ENCODE measurements at places on chromosomes 16 and 17.

- DNase-seq = no peak
Observed at GRCh38 chr17:3847165-3847670, 1.2 kb upstream of the NCBP3 start.

DNA sequence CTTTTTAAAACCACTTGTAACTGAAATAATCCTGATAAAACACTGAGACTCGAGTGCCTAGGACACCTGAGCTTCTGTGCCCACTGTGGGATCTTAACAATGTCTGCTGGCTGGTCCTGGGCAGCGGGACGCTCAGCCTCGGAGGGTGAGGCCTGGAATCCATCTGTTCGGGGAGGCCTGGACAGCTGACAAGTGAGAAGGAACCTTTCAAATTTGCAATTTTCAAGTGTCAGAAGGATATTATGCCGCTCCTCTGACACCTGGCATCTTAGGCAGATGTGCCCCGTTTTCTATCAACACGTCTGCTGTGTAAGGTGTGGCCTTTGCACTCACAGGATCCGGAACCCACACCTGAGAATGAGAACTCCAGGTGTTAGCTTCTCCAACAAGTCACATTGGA is 33.1 kb upstream of the C16orf78 start:
- DNase-seq = no peak

GRCh38 chr16:81548876-81549546 is 104.4 kb downstream of the CMIP start:
- DNase-seq = no peak

DNA sequence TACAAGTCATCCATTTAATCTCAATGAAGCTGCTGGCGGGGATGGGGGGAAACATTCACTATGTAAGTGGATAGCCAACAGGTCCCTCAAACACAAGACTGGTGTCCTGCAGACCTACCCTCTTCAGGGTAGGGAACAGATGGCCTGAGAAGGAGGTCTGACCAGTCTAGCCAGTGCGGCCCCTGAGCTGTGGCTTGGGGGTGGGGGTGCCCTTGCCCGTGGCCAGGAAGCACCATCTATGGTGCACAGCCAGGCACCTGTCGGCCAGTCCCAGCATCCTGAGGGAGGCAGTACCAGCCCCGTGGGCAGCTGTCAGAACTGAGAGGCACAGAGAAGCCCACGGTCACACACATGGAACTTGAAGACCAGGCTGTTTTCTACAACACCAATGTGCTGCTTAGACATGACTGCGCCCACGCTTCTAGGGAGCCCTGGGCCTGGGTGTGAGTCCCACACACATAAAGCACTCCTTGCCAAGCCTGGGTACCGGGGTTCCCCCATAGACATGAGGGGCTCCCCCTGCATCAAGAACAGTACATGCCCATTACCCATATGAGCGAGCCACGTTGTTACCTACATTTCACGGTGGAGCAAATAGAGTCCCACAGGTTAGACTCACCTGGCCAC is 40.9 kb downstream of the RMI2 start:
- DNase-seq = no peak

GRCh38 chr17:44655983-44656710 is at the start of gene MEIOC:
Gene MEIOC (plus strand): TSS chr17:44656468. CDS start chr17:44656614, 146 bp downstream.
- DNase-seq = no peak

GRCh38 chr16:46632778-46633733 is 11.9 kb upstream of the SHCBP1 start:
- no peak for DNase-seq

DNA sequence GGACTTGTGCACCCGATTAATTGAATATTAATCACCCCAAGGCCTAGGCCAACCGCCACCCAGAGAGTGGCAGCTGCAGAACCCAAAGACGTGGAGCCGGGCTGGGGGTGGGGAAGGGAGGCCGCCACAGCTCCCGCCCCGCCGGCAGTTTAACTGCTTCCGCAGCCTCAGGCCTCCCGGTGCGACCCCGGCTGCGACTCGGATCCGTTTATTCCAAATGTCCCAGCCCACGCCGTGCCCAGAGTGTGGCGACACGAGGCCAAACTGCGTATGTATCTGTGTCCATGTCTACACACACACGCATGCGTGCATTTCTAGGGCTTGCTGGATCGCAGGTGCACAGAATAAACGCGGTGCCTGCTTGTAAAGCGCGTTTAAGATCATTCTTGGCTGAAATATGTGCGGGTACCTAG is 802 bp upstream of the TOB1 start:
- DNase-seq = no peak

DNA sequence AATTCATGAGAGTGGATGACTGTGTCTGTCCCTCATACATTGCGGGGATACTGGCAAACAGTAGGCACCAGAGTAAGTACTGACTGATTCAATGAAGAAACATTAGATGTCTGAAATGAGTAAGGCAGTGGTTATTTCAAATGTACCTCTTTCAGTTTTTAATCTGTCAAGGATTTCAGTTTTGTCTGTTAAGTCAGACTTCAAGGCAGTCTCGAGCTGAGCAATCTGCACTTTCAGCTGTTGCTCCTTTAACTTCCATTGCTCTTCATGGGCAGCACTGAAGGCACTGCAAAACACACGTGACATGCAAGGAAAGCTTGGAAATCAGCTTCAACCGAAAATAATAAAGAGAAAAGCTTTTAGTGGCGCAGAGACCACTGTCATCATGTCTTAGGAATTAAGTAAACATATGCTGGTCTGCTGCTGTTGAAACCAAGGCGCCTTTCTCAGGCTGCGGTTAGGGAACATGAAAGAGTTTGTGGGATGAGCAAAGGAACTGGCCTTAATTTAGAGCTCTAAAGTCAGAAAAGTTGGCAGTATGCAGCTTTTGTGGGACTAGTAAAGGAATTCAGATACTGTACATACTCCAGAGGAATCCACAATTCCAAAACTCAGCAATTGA is 38.8 kb downstream of the RPGRIP1L start:
- DNase-seq = peak; percentile 13

GRCh38 chr17:74259667-74260524 is 14.1 kb upstream of the DNAI2 start:
- DNase-seq = no peak

- DNase-seq = no peak
Observed at GRCh38 chr17:60163108-60163784, 13.5 kb downstream of the CA4 start.

DNA sequence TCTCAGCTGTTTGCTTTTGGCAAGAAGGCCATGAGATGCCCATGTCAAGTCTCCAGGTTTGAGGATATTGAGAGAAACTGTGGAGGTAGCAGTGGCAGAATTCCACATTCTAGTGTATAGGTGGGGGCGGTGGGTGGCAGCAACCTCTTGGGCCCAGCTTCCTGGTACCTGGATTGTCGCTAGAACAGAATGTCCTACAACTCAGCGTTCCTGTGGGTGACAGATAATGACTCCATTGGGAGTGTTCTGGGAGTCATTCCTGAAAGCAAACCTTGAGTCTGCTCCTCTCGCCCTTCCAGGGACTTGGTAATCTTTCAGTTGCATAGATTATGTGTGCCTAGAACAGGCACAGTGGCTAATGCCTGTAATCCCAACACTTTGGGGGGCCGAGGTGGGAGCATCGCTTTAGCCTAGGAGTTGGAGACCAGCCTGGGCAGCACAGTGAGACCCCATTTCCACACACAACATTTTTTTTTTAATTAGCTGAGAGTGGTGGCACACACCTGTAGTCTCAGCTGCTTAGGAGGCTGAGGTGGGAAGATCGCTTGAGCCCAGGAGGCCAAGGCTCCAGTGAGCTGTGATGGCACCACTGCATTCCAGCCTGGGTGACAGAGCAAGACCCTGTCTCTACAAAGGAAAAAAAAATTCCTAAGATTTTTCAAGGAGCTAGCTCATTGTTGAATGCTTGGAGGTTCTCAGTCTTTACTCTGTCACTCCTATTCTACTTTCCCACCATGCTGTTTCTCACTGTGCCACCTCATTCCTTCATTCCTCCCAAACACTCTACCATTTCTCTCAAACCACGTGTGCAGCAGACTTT is 37.9 kb upstream of the METTL16 start:
- no peak for DNase-seq

GRCh38 chr17:30093463-30094147 is 23.0 kb upstream of the NSRP1 start:
- DNase-seq = peak; percentile 2

GRCh38 chr17:74245871-74246270 is 28.2 kb upstream of the DNAI2 start:
- no peak for DNase-seq

- no peak for DNase-seq
Observed at GRCh38 chr17:59962739-59963318, 1.7 kb downstream of the RNFT1 start.

- DNase-seq = no peak
Observed at GRCh38 chr16:27692576-27692975, 142.6 kb downstream of the KATNIP start.
